ENCODE measurements at places on chromosomes 4 and X.

DNA sequence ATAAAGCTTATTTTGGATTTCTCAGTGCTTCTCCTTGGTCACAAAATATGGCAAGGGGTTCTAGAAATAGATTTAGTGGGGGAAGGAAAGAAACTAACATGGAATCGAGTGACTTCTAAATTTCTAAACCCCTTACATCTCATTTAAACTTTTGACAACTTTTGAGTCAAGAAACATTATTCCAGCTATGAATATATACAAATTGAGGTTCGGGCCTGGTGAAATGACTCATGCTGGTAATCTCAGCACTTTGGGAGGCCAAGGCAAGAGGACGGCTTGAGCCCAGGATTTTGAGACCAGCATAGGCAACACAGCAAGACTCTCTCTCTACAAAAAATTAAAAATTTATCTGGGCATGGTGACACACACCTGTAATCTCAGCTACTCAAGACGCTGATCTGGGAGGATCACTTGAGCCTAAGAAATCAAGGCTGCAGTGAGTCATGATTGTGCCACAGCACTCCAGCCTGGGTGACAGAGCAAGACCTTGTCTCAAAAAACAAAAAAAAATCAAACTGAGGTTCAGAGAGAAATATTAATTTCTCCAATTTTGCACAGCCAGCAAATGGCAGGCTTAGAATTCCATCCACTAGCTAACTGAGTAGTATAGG, 99.8 kb downstream of the ANXA3 start:
- no peak for DNase-seq

DNA sequence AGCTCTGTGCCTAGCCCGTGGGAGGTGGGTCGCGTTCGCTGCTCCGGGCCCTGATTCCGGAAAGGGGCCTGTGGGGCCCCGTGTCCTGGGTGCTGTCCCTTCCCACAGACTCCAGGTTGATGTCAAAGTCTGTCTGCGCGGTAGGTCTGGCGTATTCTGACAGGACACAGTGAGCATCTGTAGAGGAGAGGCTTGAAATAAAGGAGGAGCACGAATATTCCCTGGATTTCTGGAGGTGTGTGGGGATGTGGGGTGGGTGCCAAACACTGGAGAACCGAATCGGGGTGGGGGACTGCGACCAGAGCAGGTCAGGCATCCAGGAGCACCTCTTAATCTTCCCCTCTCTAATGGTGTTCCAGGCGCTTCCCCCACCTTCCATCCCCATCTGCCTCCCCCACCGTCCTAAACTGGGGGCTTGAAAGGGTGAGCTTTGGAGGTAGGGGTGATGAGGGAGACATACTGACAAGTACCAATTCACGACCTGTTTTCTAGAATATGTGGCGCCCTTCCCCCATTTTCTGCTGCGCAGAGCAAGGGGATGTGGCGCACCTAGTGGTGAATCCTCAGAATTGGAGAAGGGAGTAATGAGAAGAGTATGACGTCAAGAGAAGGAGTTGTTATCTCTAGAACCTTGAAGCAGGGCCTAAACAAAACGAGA, 877 bp downstream of the GPRASP1 start:
- no peak for DNase-seq

- no peak for DNase-seq
Observed at GRCh38 chrX:56462389-56462788, 101.0 kb upstream of the UBQLN2 start.

- DNase-seq, result no peak
Observed at GRCh38 chrX:100606753-100607152, 22.0 kb downstream of the TNMD start.

DNA sequence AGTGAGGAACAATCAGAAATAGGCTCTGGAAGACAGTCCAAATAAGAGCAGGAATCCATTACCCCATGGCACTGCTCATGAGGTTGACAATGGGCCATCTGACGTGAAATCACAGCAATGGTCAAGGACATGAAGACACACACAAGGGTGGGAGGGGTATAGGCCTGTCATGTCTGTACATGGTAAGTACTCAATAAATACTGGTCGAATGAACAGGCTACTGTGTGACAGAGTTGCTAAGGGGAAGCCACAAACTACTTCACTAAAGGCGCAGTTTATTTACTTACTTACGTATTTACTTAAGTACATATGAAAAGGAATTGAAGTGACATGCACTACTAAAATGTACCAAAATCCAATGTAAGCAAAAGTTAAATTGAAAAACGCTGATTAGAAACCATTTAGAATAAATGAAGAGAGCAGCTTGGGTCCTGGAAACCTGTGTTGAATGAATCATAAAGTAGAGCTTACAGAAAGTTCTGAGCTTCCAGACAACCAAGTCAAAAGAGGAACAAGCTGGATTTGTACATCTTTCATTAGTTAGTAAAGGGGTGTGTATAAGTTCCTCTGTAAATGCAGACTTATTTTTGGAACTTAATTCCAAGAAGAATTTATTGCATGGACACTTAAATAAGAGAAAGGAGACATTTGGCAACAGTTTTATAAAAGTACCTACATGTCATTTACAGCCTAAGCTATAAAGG, 32.7 kb downstream of the ALPK1 start:
- DNase-seq, result no peak
